ENCODE measurements at places on chromosomes 4 and X.

DNA sequence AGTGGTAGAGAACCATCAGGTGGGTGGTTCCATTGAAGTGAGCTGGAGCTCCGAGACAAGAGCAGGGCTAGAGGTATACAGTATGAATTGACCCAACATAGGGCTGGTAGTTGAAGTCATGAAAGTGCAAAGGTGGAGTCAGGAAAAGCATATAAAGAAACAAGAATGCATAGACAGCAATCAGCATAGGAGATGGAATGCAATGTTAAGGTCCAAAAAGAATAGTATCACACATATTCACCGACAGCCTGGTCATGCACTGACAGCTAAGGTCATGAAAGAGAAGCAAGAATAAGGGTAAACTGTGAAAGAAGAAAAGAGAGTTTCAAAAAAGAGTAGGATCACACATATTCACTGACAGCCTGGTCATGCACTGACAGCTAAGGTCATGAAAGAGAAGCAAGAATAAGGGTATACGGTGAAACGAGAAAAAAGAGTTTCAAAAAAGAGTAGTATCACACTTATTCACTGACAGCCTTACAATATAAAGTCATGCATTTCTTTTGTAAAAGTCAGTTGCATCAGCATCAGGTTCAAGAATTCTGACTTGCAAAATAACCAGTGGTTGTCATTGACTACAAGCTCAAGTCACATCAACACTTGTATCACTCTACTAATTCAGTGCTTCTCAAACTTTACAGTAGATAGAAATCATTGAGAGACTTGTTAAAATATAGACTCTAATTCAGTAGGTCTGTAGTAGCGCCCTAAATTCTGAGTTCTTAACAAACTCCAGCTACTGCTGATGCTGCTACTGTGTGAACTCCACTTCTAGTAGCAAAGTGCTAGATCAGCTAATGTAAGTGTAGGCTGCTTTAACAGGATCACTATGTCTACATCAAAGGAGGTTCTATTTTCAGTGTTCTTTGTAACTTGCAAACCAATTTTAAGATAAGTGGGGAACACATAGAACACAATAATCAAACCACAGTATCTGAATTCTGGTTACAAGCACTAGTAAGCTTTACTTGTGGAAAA is 221.9 kb downstream of the PDGFC start:
- DNase-seq, result no peak

DNA sequence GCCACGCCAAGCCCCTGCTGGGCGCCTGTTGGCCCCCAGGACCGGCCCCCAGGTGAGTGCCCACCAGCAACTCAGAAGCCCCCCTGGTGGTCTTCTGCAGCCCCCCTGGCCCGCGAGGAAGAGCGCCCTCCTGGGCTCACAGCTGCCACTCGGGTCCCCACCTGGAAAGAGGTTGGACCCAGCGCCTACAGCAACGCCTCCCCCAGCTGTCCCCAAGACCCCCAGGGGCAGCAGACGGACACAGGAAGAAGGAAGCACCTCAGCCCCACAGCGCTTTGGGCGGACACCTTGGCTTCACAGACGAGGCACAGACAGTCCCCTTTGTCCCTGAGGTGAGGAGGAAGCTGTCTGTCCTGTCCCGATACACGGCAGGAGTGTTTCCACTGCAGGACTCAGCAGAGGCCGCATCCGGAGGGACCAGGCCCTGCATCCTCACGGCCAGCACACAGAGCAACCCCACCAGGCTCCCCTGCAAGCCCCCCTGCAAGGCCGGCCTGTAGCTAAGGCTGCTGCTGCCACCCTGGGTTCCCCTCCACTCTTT is 115.6 kb upstream of the NKX1-1 start:
- DNase-seq, result no peak

- peak; percentile 70 for DNase-seq
Observed at GRCh38 chrX:63930140-63930539, 145.1 kb upstream of the ARHGEF9 start.

- no peak for DNase-seq
Observed at GRCh38 chrX:131854581-131854980, 168.5 kb upstream of the STK26 start.

- DNase-seq, result no peak
Observed at GRCh38 chr4:150395872-150396271, 186.1 kb upstream of the MAB21L2 start.

GRCh38 chr4:84855774-84856173 is 110.7 kb downstream of the WDFY3 start:
- peak; percentile 43 for DNase-seq

- DNase-seq, result no peak
Observed at GRCh38 chrX:51332188-51332942, at the start of gene NUDT10. Gene NUDT10, plus strand, starts transcription at chrX:51332822. Its CDS starts 144 bp downstream, at chrX:51332966.

GRCh38 chr4:174873931-174874330 is 44.2 kb upstream of the ADAM29 start:
- DNase-seq, result no peak

GRCh38 chr4:25155947-25156346 is 4.3 kb downstream of the SEPSECS start:
- no peak for DNase-seq

DNA sequence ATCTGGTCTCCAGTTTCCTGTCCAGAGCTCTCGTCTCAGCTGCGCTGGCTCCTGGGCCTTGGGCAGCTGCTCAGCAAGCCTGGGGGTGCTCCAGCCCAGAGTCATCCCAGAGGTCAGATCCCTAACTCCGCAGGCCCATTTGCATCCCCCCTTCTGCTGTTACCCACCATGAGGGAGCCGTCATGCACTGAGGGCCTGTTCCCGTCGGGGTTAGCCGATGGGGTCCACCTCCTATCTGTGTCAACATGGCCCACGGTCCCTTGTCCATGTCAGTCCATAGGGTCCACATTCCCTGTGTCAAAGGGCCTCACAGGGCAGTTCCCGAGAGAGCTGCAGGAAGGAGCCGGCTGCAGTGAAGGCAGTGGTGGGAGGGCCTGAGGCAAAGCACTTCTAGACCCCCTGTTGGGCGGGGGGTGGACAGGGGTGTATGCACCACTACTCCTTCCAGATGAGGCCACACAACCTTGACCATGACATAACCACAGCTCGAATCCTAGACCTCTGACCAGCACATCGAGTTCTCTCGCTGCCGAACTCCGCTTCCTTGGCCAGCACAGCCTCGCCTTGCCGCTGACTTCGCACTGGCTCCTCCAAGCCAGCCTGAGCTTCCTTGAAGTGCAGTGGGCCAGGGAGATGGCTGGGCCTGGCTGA is 24.9 kb downstream of the WDR1 start:
- no peak for DNase-seq

- DNase-seq, result no peak
Observed at GRCh38 chr4:180169966-180170365, 2073.2 kb upstream of the TENM3 start.

DNA sequence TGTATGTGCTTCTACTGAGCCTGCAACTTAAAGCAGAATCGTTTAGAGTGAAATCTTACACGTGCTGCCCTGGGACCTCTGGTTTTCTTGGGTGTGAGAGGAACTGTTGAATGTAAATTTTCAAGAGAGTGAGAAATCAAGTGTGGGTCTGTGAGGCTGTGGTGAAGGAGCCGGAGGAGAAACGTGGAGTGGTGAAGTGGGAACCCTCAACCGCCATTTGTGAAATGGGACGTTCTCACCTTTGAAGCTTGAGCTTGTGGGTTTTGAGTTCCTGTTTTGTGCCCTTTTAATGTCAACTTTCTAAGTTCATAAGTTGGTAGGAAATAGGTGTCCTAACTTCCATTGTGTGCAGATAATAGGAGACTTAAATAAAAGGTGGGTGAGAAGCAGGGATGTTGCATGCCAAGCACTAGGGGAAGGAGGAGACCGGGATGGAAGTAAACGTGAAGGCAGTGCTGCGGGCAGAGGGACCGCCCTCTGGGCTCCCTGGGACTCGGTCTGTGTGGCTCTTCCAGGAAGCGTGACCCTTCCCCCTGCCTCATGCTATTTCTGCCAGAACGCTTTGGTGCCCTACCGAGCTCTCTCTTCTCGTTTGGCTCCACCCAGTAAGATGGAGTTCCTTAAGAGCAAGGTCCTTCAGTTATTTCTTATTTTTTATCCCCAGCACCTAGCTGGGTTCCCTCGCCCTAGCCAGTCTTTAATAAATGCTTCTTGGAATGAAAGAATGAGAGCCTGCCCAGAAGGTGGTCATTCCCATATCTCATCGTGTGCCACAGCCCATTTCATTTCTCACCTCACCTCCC is 56.0 kb downstream of the TMEM131L start:
- DNase-seq, result no peak

GRCh38 chrX:120419463-120419862 is 49.6 kb downstream of the LAMP2 start:
- no peak for DNase-seq

DNA sequence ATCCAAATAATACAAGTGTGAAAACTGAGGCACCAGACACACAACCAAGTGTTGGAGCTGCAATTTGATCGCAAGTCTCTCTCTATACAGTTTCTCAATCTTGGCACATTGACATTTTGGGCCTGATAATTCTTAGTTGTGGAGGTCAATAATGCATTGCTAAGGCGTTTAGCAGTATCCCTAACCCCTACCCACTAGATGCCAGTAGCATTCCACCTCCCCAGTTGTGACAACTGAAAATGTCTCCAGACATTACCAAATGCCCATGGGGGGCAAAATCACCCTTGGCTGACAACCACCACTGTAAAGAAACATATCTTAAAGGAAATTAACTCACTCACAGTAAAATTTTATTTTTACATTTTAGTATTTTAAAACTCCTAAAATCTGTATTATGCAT is 4.2 kb downstream of the NR3C2 start:
- DNase-seq, result no peak

GRCh38 chrX:9935436-9935835 is 31.7 kb upstream of the CLDN34 start:
- DNase-seq, result no peak

- no peak for DNase-seq
Observed at GRCh38 chr4:153001626-153002025, 65.5 kb downstream of the FHDC1 start.

Measured in NCI-H1417 (cell line).